Stimulated activated CD4-positive, alpha-beta T cell treated with anti-CD3 and anti-CD28 coated beads, Interleukin-1b, Interleukin-23, amount 100 ng/mL, for 4 hours (primary cell): ENCODE measurements at places on chromosomes 7 and 10.

DNA sequence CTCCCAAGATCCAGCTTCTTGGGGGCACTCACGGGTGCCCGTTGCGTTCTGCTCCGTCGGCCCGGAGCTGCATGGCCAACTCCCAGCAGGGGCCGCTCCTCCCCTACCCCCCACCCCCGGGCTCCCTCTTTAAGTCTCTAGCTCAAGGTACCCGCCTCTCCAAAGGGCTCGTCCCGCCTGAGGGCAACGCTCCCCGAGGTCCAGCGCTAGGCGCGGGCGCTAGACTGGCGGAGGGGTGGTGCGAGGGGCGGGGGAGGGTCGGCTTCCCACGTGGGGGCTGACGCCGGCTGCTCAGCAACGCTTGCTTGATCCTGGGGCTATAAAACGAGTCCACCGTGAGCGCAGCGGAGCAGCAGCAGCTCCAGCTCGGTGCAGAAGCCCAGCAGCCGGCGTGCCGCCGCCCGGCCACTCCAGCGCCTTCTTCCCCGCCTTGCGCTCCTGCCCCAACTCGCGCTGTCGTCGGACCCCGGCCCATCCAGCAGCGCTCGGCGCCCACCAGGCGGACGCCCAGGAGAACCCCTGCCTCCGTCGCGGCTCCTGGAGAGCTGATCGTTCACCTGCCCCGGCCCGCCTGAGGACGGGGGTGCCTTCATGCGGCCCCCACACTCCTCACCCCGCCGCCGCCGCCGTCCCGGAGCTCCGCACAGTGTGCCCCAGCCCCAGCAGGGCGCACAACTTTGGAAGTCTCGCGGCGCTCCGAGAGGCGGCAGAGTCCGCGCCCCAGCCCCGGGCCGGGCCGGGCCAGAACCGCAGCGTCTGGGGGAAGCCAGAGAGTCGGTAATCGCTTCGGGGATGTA is at the start of gene ADRA2A:
TSS of gene ADRA2A (plus strand) at position 348 of the 797 bp plus-strand sequence. CDS start 968 bp downstream, outside the sequence.
- DNase-seq, result no peak

DNA sequence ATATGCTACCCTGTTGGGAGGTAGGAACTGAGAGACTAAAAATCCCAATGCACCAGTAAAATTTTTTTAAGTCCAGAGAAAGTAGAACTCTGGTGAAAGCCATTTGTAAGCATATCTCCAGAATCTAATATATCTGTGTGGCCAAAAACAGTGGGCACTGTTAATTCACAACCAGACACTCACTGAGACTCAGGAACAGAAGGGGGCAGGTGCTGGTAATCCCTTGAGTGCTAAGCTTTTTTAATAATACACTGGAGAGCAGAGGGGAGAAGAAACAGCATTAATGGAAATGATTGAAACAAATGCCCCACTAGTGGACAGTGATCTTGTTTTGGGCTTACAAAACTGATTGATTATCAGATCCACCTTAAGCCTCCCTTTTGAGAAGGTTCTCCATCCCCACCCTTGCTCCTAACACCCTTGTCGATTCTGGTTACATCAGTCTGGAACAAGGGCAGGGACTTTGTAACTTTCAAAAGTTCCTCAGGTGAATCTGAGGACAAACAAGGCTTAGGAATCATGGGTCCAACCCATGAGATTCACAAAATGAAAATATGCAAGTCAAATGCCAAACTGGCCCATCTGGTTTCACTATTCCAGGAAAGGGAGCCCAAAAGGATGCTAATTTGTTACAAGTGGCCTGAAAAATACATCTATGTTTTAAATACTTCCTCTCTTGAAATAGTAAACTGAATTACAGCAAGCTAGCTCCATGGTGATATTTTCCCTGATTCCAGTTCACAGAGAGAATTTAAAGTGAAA is 29.7 kb downstream of the PLXNA4 start:
- DNase-seq, result no peak

GRCh38 chr10:80158598-80159127 is 26.1 kb downstream of the PLAC9 start:
- DNase-seq, result no peak

DNA sequence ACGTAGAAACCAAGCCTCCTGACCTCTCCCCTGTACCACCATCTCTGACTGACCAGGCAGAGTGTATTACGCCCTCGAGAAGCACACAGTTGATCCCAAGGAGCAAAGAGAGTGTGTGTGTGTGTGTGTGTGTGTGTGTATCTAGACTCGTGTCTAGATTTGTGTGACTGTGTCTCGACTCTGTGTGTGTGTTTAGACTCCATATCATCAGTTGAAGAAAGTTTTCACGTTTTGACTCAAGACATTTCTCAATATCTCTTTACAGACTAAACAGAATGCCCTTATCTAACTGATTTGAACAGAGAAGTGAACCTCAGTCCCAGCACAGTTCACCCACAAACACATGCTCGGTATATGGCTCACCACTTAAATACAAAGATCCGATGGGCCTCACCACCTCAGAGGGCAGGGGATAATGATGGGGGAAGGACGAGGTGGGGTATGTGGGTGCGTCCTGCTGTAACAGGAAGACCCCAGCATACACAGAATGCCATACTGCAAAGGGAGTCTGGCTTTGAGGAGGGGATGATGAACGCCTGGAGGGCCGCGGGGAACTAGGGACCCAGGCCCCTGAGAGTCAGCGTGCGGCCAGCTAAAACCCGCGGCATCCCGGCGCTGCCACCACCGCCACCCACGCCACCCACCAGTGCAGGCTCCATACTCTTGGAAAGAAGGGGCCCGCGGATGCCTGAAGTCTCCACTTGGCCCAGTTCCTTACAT is 780 bp downstream of the ALDH18A1 start:
- DNase-seq, result no peak

- no peak for DNase-seq
These were observed 18.0 kb downstream of the WDR37 start for GRCh38 chr10:1074052-1074747.

DNA sequence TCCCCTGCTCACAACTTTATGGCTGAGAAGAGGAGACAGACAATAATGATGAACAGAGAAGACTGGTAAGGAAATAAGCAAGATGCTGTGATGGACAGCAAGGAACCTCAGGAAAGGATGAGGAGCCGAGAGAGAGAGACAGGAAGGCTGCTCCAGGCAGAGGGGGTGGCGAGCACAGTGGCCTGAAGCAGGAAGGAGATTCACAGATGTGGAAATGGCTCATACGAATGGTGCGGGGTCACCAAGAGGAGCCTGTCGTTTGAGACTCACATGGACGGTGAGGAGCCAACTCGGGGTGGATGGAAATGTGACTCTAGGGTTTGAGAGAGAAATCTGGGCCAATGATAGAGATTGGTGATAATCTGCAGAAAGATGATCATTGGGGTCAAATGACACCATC is 43.7 kb downstream of the KIAA1549 start:
- DNase-seq, result no peak

DNA sequence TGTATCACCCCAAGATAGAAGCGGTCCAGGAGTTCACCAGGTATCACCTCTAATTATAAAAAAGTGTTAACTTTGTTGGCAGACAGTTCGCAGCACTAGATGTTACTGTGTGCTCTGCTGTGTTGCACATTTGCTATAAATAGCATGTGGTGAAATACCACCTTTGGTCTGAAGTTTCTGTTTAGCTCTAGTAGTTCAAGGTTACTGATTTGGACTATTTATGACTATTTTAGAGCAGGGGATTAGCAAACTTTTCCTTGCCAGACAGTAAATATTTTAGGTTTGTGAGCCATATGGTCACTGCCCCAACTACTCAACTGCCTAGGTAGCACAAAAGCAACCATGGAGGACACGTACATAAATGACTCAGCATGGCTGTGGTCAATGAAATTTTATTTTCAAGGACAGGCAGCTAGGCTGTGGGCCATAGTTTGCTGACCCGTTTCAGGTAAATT is 16.5 kb downstream of the DENND10 start:
- DNase-seq, result no peak

GRCh38 chr10:101831169-101831811 is 12.3 kb downstream of the KCNIP2 start:
- DNase-seq, result no peak

DNA sequence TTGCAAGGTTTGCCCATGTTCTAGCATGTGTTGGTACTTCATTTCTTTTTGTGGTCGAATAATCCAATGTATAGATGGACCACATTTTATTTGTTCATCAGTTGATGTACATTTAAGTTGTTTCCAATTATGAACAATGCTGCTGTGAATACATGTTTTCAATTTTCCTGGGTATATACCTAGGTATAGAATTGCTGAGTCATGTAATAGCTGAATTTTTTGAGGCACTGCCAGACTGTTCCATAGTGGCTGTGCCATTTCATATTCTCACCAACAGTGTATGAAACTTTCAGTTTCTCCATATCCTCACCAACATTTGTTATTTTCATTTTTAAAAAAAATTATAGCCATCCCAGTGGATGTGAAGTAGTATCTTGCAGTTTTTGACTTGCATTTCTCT is 90.5 kb downstream of the EZH2 start:
- DNase-seq, result no peak

- DNase-seq, result no peak
These were observed 29.9 kb downstream of the MBL2 start for GRCh38 chr10:52742731-52743130.

DNA sequence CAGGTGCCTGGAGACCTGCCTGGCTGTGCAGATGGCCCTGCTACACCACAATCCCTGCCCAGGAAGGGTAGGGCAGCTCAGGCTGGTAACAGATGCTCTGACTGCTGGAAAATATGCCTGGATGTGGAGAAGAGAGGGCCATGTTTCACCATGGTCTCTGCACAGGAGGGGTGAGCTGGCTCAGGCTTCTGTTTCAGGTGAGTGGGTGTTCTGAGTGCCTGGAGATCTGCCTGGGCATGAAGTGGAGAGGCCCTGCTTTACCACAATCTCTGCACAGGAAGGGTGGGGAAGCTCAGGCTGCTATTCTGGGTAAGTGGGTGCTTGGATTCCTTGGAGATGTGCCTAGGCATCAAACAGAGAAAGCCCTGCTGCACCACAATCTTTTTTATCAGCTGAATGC is 350.1 kb downstream of the KIF20B start:
- no peak for DNase-seq

GRCh38 chr10:51342381-51342780 is 268.1 kb downstream of the PRKG1 start:
- DNase-seq, result no peak

GRCh38 chr10:46301721-46302479 is 15.1 kb downstream of the ANTXRL start:
- no peak for DNase-seq
